ENCODE measurements at places on chromosomes 16 and 17. TPM values are rescaled to one million over a fixed set of nuclear protein-coding genes. Genes with fewer than 3 reads are reported as not detected.

The SULT1A4 gene
- total RNA-seq, result not detected

The CCL17 gene
- total RNA-seq, result not detected

The HOXB9 gene
- not detected for total RNA-seq

The PLA2G10 gene
- total RNA-seq, result not detected

The CACNA1G gene
- 3.3 TPM for total RNA-seq

The KATNB1 gene
- total RNA-seq, result 26.9 TPM

The CA7 gene
- 0.46 TPM for total RNA-seq

The RND2 gene
- total RNA-seq, result 5.2 TPM

The ZKSCAN2 gene
- total RNA-seq, result 7.2 TPM

The ERN2 gene
- total RNA-seq, result not detected

The NACA2 gene
- not detected for total RNA-seq

The CES5A gene
- not detected for total RNA-seq

The ASB16 gene
- total RNA-seq, result 1.4 TPM

The NT5M gene
- total RNA-seq, result 2.8 TPM

The OTOP3 gene
- total RNA-seq, result not detected

The ACAP1 gene
- total RNA-seq, result 0.89 TPM

The ZMYND15 gene
- total RNA-seq, result 0.40 TPM

The ATP5PD gene
- total RNA-seq, result 261 TPM

The ITGA3 gene
- total RNA-seq, result 145 TPM

The STAT5A gene
- total RNA-seq, result 34.1 TPM
